ENCODE measurements at places on chromosomes 1 and 21.

DNA sequence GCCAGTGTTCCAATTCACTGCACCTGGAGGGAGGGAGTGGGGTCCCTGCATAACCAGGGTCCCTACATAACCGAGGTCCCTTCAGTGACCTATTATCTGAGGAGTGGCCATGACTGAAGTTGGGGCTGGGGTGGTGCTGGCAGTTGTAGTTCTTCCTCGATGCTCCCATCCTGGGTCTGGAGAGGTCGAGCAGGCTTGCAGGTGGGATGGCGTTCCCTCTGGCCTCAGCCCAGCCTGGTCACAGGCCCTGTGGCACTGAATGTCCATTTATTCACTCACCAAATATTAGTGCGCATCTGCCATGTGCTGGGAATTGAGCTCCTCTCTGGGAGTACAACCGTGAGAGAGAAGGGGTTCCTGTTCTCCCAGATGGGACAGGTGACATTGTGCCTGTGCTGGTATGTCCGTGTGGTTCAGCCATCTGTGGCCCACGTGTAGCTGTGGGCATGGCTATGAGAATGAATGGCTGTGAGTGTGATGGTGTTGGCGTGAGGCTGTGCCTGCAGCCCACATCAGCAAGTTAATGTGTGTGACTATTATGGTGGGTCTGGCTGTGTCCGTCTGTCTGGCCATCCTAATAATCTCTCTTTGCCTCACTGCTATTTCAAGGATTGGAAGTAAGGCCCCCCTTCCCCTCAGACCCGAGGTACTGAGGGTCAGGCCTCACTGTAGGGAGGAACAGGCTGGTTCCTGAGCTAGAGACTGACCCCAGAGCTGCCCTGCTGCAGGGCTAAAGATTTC lies 3.9 kb upstream of the SLC6A9 start:
- DNase-seq: no peak

GRCh38 chr1:24295535-24295934 lies 23.6 kb upstream of the GRHL3 start:
- DNase-seq: no peak

DNA sequence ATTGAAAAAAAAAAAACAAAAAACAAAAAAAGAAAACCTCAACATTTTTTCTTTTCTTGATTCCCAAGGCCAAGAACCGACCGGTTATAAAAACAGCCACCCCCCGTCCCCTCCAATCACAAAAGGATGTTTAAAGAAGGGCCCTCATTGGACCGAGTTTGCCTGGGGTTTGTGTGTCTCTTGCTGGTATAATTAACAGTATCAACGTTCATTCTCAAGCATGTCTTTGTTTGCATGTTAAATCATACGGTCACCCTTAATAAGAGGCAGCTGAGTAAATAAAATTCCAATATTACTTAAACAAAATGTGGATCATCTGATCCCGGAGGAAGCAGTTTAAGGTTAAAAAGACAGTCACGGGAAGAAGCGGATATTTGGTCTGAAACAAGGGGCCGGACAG lies 201.1 kb downstream of the PRDM2 start:
- no peak for DNase-seq

DNA sequence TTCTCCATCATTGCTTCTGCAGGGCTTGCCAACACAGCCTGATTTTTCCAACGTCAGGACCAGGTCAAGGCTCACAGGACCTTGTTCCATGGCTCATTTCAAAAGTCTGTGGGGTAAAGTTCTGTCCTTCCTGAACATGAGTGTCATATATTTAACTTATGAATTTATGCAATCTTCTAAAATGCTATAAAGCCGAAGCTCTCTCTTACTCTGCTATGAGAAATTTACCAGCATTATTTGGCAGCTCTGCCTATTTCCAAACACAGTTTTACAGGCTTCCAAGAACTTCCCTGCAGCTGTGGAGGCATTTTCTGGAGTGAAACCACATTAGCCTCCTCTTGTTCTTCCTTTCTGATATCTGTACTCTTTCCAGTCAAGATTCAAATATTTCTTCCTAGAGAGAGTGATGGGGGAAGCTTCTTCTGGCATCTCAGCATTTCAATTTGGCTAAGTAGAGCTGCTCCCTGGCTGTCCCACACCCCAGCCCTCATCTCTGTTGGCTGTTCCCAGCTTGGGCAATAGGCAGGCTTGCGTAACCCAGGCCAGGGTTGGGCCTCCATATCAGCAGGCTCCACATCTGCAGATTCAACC lies 15.6 kb upstream of the HMGCS2 start:
- DNase-seq: no peak
